ENCODE measurements at places on chromosomes 13 and 19.

DNA sequence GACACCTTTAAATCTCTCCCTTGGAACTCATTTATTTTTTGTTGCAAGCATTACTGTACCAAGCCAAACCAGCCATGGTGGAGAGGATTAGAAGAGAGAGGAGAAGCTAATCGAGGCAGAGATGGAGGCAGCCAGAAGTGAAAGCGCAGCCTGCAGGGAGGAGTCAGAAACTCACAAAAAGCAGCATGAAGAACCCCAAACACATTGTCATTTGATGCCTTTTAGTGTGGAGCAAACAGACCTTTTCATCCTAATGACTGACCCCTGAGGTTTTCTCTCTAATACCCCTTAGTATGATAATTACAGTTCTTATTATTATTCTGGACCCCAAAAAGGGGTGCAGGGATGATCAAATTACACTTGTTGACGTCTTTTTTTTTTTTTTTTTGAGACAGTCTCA is 62.5 kb downstream of the TNFRSF19 start:
- no peak for DNase-seq

GRCh38 chr13:83634601-83635000 is 247.7 kb downstream of the SLITRK1 start:
- DNase-seq, result no peak

DNA sequence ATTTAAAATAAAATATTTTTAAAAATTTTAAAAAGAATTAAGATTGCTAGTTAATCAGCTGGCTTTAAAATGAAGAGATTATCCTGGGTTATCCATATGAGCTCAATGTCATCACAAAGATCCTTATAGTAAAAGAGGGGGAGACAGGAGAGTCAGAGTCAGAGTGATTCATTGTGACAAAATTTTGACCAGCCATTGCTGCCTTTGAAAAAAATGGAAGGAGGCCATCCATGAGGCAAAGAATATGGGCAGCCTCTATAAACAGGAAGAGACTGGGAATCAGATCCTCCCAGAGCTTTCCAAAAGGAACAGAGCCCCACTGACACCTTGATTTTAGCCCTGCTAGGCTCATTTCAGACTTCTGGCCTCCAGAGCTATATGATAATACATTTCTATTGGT is 9.3 kb upstream of the RUBCNL start:
- DNase-seq, result no peak

DNA sequence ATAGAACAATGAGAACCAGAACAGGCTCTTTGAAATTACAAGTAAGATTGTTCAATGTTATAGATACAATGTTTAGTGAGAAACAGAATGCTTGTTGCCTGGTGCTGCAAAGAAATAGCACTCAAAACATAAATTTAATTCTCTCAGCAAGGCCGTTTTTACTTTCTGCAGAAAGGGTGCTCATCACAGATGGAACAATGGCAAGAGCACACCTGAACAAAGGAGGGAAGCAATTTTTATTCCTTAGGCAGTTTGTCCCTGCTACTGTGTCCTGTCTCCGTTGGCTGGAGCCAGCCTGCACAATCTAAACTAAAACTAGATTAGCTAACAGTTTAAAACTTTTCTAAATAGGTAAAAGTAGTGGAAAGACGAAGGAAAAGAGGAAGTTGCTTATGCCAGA is 10.4 kb upstream of the ZNF8 start:
- no peak for DNase-seq
